Fibroblast of skin of left biceps (primary cell): ENCODE measurements at places on chromosomes 12 and 14.

GRCh38 chr14:39739796-39740195, 307.6 kb upstream of the FBXO33 start:
- DNase-seq = no peak

- no peak for DNase-seq
Observed at GRCh38 chr12:611721-612120, 51.5 kb downstream of the NINJ2 start.

GRCh38 chr14:50783563-50783962, 47.4 kb downstream of the NIN start:
- DNase-seq = no peak

- no peak for DNase-seq
Observed at GRCh38 chr12:92389466-92389865, 243.8 kb upstream of the BTG1 start.

- DNase-seq = no peak
Observed at GRCh38 chr14:34680806-34681479, 33.5 kb downstream of the CFL2 start.

- no peak for DNase-seq
Observed at GRCh38 chr12:66359300-66359699, 57.0 kb downstream of the HELB start.

- DNase-seq = no peak
Observed at GRCh38 chr14:55730592-55731310, 150.7 kb downstream of the KTN1 start.

GRCh38 chr14:58297412-58297761, 968 bp upstream of the ARID4A start:
- DNase-seq = no peak

DNA sequence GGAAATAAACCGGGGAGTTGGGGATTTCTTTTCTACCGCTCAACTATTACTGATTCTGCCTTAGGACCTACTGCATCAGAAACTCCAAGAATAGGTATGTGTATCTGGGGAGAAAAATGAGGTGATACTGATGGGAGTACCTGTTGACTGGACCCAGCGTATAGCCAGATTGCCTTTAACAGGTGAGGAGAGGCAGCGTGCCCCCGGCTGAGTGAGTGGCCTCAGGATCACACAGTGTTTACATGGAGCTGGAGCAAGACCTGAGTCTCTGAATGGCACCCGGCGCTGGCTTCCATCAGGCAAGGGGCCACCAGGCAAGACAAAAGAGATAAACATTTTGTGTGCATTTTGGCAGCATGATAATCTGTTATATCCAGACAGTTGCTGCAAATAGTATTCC, 496.2 kb downstream of the EGLN3 start:
- DNase-seq = no peak
